ENCODE measurements at places on chromosomes 1 and 21.

GRCh38 chr21:41460578-41461527 is 34.8 kb downstream of the MX1 start:
- peak; percentile 45 for DNase-seq

DNA sequence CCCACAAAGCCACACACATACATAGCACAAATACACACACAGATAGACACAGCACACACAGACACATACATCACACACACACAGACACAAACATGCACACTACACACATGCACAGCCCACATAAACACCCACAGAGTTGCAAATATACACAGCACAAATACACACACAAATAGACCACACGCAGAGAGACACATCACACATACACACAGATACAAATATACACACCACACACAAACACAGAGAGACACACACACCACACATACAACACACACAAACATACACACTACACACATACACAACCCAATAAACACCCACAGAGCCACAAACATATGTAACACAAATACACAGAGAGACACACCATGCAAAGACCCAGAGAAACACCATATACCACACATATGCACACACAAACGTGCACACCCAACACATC is 154.9 kb downstream of the GLUL start:
- no peak for DNase-seq

GRCh38 chr1:41674522-41674921 is 190.0 kb upstream of the EDN2 start:
- DNase-seq, result no peak

DNA sequence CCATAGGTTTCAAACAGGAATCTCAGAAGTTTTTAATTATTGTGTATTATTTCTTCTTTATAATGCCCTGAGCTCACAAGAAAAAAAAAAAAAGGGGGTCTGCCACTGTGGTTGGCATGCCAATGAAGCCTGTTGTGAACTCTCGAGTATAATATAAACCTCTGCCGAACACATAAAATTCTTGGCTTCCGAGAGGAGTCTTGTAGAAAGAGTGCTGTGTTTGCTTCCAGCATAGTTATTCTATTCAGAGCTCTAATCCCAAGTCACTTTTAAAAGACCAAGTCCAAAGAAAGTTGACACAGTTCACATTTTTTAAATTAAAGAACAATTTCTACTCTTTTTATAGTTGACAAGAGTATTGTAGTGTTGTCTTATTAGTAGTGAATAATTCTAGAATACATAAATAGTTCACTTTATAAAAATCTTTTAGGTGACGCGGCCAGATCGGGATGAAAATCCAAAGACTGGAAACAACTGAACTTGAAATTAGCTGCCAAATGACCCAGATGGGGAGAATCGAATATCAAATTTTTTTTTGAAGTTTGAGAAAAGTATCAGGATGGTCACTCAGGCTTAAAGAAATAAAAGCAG is 293.2 kb downstream of the DUSP10 start:
- DNase-seq, result no peak

- DNase-seq, result no peak
These were observed 284.3 kb upstream of the FMN2 start for GRCh38 chr1:239807361-239807760.

- DNase-seq, result no peak
These were observed 3.5 kb upstream of the LGR6 start for GRCh38 chr1:202189918-202190715.

DNA sequence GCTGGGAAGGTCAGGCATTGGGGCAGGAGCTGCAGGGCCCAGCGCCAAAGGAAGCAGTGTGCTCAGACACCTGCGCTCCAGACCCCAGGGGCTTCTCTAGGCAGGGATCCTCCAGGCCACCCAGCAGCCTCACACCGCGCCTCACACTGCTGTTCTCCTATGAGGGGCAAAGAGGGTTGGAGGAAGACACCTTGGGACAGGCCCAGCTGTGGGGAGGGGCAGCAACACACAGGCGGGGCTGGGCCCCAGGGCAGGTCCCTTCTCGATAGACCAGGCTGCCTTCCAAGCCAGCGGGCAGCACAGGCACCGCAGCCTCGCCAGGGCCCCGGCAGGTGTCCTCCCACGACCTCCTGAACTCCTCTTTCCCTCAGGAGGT is 20.7 kb upstream of the PRSS38 start:
- DNase-seq, result no peak

DNA sequence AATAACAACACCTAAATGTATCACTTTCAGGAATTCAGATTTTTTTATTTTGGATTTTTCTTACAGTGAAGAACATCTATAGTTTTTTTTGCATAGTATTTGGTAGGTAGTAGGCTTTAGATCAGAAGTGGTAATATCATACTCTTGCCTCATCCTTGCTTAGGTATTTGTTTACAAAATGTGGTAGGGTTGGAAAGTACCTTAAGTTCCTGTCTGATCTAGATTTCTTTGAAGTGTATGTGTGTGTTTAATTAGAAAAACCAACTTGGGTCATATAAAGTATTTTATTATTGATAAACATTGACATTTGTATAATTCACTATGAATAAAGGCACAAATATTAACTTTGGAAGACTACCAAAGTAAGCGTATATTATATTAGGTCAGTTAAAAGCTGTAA is 85.3 kb upstream of the GPR88 start:
- DNase-seq, result no peak

DNA sequence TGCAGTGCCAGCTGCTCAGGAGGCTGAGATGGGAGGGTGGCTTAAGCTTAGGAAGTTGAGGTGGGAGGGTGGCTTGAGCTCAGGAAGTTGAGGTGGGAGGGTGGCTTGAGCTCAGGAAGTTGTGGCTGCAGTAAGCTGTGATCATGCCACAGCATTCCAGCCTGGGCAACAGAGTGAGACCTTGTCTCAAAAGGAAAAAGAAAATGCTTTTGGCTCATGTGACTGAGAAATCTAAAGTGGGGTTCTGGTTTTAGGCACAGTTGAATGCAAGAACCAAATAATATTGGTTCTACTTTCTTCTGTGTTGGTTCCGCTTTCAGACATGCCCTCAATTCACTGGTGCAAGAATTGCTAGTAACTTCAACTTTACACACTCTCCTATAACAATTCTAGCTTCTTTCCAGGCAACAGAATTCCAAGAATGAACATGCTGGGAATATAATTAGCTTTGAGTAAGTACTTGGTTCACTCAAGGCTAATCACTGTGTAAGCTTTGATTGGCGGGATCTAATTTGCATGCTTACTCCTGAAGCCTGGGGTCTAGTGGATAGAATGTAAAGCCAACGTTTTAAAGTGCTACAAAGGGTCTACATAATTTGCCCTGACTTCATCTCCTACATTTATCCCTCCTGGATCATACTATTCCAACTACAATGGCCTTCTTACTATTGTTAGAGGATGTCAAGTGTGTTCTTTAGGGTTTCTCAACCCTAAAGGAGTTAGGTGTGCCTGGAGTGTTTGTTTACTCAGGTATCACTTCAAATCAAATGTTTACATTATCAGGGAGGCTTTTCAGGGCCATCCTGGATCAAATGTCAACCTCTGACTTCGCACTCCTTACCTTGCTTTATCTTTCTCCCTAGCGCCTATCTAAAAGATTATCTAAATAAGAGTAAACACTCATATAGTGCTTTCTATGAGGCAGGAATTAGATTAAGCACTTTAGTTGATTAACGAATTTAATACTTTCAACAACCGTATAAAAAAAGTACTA is 115.1 kb downstream of the SLC16A1 start:
- DNase-seq, result no peak

DNA sequence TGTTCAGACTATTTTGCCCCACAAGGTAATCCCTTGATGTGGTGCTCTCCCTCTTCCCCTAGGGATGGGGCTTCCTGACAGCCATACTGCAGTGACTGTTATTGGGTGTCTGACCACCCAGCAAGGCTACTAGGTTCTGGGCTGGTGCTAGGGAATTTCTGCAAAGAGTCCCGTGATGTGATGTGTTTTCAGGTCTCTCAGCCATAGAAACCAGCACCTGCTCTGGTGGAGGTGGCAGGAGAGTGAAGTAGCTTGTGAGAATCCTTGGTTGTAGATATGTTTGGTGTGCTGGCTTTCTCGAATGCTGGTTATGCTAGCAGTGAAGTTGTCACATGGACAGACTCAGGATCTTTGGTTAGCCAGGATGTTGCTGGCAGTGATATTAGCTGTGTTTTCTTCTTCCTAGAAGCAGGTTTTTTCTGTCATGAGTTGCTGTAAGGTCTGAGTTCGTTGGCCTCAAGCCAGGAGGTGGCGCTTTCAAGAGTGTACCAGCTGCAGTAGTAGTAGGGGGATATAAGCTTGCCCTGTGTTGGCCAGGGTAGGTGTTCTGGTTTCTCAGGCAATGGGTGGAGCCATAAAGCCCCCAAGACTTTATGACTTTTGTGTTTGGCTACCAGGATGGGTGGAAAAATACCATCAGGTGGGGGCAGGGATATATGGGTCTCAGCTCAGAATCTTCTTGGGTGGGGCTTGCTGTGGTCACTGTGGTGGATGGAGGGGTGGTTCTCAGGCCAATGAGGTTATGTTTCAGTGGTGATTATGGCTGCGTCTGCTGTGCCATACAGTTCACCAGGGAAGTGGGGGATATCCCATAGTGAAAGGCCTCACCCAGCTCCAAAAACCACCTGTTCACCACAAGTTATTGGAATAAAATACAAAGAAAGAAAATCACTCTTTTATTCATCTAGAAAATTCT is 1112.3 kb downstream of the KCNT2 start:
- no peak for DNase-seq

DNA sequence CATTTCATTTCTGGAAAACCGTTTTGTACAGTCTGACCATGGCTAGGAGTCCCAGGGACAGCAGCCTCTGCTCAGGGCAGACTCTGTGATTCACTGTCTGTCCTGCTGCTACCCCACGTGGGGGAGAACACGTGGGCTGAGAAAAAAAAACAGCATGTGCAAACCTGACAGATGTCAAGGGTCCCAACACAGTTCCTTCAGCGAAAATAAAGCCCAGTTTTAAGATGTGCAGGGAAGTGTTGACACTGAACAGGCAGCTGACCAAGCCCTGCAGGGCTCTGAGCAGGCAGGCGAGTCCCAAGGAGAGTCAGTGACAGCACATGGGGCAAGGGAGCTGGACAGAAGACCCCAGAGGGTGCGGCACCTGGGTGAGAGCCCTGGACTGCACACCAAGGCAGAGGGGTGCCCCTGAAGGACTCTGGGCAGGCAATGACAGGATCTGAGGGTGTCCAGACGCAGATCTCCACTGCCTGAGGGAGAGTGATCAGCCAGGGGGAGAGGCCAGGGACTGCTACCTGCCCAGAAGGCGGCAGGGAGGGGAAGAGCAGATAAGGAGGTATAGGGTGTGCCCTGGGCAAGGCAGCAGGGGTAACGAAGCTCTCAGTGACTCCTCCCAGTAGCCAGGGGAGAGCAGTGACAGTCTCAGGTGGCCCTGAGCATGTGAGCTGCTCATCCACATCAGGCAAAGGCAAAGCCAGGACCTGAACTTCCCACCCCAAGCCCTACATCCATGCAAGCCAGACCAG is 5.1 kb upstream of the SPATC1L start:
- DNase-seq, result no peak

GRCh38 chr1:75472971-75473603 is 137.8 kb downstream of the SLC44A5 start:
- no peak for DNase-seq

DNA sequence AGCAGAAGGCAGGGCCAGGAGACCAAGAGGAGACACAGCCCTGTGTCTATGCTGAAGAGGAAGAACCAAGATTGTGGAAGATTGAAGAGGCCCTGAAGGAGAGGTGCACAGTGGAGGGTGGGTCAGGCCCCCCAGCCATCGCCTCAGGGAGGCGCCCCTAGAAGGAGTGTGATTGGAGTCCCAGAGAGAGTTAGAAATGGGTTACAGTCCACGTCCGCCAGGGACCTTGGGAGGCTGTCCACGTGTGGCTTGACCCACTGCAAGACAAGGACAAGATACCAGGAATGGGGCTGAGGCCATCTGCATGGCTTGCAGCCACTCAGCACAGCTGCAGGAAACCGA is 375.1 kb downstream of the NPHP4 start:
- DNase-seq, result no peak

DNA sequence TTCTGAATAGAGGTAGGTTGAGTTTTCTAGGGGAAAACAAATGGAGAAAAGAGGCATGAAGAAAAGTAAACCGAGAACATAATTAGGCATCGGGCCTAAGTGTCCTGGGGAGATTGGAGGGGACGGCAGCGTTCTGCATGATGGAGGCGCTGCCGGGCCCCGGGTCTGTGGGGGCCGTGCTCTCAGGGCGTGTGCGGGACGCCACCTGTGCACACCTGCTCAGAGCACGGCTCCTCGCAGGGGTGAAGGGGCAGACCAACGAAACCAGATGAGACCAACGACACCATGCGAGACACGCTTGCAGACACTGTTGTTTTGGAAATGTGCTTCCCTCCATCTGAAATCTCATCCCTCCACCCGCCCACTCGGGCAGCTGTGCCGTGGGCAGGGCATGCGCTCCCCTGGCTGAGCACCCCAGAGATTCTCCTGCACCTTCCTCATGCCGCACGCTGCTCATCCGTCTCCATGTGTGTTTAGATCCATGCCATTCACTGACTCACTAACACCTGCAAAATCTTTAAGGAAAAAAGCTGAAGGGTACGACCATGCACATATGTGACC is 28.2 kb upstream of the TRAPPC10 start:
- DNase-seq, result no peak

DNA sequence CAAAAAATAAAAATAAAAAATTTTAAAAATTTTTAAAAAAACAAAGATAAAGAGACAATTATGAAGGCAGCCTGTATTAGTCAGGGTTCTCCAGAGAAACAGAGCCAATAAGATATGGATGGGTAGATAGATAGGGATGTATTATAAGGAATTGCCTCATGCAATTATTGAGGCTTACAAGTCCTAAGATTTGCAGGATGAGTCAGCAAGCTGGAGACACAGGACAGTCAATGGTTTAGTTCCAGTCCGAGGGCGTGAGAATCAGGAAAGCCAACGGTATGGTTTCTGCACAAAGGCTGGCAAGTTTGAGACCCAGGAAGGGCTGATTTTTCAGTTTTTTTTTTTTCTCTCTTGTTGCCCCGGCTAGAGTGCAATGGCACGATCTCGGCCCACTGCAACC is 24.1 kb upstream of the EIF4G3 start:
- no peak for DNase-seq

GRCh38 chr1:243354511-243355153 is 98.8 kb downstream of the SDCCAG8 start:
- DNase-seq, result no peak

DNA sequence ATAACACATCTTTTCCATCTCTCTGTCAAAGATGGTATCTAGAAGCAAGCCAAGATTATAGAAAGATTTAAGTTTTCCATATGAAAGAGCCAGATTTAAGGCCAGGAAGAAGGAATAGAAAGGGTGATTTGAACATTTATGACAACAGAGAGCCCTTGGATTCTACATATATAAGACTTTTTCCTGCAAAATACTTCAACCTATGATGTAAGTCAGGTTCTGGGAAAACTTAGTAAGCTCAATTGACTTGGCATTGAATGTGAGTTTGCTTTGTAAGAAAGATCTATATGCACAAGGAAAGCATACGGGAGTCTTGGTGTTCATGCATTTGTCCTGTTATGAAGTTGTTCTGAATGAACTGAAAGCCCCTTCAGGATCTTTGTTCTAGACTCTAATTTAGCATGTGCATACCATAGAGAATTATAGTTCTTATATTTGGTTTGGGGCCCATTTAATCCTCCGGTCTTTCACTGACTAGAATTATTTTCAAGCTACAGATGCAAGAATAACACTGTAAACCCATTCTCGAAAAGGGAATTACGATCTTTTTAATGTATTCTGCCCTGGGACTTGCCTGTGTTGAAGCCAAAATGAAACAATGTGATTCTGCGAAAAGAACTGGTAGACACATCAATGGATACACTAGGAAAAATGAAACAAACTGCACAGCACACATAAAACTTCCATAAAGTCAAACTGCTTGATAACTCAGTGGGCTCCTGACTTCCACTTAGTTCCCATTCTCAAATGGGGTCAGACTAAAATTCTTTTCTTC is 152.8 kb downstream of the DISP1 start:
- DNase-seq, result no peak

- DNase-seq, result no peak
These were observed 60.6 kb upstream of the SEC16B start for GRCh38 chr1:178030467-178030866.

All from T-helper 9 cell (primary cell).